Smooth muscle cell of bladder (primary cell): ENCODE measurements at places on chromosomes 4 and X. TPM values are rescaled to one million over a fixed set of nuclear protein-coding genes. Genes with fewer than 3 reads are reported as not detected.

Gene SMAD1
- total RNA-seq: 12.5 and 12.7 TPM in 2 replicates

Gene KLB
- not detected in 2 replicates for total RNA-seq

Gene DMP1
- total RNA-seq: not detected in 2 replicates

Gene ZCCHC12
- under 0.01 TPM in 1 of 2 replicates, not detected in the other for total RNA-seq

Gene COL4A6
- 4.2 and 13.4 TPM in 2 replicates for total RNA-seq

Gene SSX4B
- total RNA-seq: not detected in 2 replicates

Gene ABCG2
- total RNA-seq: 1.00 and 1.1 TPM in 2 replicates

Gene PRDM8
- 2.8 and 2.9 TPM in 2 replicates for total RNA-seq

Gene MAGEB6
- not detected in 2 replicates for total RNA-seq
